Fibroblast of skin of back (primary cell): ENCODE measurements at places on chromosomes 4 and X.

- DNase-seq: peak; percentile 38
These were observed 112.2 kb upstream of the MAP3K15 start for GRCh38 chrX:19627533-19627932.

DNA sequence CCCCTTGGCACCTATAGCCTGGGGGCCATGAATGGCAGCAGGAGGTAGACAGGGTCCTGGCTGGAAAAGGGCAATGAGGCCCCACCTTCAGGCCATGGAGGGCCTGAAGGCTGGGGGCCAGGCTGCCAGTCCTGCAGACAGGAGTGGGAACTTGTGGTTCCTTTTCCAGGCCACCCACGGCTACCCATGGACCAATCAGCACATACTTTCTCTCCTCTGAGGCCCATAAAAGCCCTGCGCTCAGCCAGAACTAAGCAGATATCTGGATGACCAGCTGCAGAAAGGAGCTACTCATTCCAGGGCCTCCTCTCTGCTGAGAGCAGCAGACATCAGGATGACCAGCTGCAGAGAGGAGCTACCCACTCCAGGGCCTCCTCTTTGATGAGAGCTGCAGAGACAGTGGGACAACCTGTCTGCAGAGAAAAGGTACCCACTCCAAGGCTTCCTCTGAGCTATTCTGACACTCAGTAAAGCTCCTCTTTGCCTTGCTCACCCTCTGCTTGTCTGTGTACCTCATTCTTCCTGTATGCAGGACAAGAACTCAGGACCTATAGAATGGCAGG, 67.2 kb downstream of the NAA11 start:
- no peak for DNase-seq

GRCh38 chr4:84596826-84597225, 13.9 kb downstream of the CDS1 start:
- no peak for DNase-seq

DNA sequence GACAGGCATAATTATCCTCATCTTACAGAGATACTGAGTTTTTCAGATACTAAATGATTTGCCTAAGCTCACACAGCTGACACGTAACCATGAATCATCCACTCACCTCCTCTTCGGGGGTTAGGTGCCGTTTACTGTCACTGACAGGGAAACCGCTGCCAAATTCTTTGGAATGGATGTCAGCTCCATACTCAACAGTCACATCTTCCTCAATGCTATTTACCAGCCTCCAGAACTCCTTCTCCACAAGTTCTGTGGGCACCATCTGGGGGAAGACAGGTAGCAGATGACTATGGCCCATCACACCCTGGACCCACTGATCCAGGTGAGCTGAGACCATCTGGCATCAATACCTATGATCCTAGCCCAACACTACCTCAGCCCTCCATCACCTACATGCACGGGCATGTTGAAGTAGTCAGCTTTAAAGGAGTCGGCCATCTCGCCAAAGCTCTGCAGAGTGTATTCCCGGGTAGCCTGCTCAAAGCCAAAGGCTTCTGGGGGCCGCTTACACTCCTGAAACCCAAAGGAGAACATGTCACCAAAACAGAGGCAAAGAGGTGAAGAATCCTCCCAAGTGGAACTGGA, 13.5 kb downstream of the KDM5C start:
- DNase-seq: no peak
